Activated CD4-positive, alpha-beta T cell treated with anti-CD3 and anti-CD28 coated beads, Interleukin-2, amount 10 ng/mL, durations not matched to agents 7 days and 5 days (primary cell): ENCODE measurements at places on chromosomes 3 and 15. TPM values are rescaled to one million over a fixed set of nuclear protein-coding genes. Genes with fewer than 3 reads are reported as not detected.

FBXO40 gene
- total RNA-seq = not detected

CASR gene
- not detected for total RNA-seq

NUP210 gene
- 196 TPM for total RNA-seq

TUSC7 gene
- not detected for total RNA-seq

CHRM5 gene
- not detected for total RNA-seq

ARPIN gene
- total RNA-seq = not detected

TNFAIP8L3 gene
- total RNA-seq = not detected

CDV3 gene
- total RNA-seq = 177 TPM

GOLGA6C gene
- not detected for total RNA-seq

UQCRC1 gene
- total RNA-seq = 150 TPM

MUC4 gene
- 0.15 TPM for total RNA-seq

SLC6A6 gene
- total RNA-seq = 42.0 TPM

LRRC31 gene
- total RNA-seq = not detected

CD96 gene
- total RNA-seq = 271 TPM

RETNLB gene
- not detected for total RNA-seq

GATA2 gene
- not detected for total RNA-seq

RASGRP1 gene
- total RNA-seq = 185 TPM

HIGD2B gene
- total RNA-seq = not detected

SCN5A gene
- total RNA-seq = not detected

ZNF502 gene
- 1.7 TPM for total RNA-seq

PARL gene
- 40.7 TPM for total RNA-seq

FOXB1 gene
- total RNA-seq = 0.57 TPM
